Amygdala (tissue), 56 donors: ENCODE measurements at places on chromosomes 3 and 15.

- no peak for DNase-seq
These were observed 13.0 kb upstream of the PHLDB2 start for GRCh38 chr3:111846039-111846438.

DNA sequence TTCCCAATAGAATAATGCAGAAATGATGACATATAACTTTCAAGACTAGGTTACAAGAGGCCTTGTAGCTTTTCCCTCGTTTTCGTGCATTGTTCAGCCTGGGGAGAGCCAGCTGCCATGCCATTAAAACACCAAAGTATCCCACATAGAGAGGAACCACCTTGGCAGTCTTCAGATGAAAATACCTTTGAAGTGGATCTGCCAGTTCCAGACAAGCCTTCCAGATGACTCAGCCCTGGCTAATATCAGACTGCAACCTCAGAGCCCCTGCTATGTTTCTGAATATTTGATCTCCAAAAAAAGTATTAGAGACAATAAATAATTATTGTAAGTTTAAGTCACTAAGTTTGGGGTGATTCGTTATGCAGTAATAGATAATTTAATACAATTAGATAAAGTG, 294.3 kb upstream of the GBE1 start:
- DNase-seq, result no peak

GRCh38 chr3:61595288-61595687, 33.9 kb downstream of the PTPRG start:
- no peak for DNase-seq

DNA sequence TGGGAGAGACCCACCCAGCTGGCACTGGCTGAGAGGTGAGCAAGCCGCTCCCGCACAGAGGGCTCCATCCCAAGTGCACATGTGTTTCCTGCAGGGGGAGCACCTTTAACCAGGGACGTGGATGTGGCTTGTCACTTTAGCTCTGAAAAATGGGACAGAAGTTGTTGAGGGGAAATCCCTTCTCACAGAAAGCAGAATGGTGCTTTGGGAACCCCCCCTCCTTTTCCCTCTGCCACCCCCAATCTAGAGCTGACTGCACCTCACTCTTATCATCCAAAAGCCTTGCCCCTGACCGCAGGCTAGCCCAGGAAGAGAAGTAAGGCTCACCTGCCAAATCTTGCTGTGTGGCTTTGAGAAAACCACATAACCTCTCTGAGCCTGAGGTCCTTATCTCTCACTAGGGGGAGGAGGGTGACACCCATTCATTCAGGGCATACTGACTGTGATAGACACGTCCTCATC, 77.9 kb downstream of the RPN1 start:
- no peak for DNase-seq

DNA sequence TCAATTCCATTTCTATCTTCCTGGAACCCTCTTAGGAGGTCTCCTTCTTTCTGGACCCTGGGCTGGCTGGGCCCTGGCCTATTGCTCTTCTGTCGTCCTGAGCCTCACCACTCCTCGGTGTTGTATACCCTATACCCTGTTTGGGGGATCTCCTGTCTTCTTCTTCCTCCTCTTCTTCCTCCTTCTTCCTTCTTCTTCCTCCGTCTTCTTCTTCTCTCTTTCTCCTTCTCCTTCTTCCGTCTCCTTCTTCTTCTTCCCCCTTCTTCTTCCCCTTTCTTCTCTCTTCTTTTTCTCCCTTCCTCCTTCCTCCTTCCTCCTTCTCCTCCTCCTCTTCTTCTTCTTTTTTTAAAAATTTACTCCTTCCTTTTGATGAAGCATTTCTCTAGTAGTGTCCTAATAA, 30.4 kb upstream of the FXR1 start:
- DNase-seq, result no peak

DNA sequence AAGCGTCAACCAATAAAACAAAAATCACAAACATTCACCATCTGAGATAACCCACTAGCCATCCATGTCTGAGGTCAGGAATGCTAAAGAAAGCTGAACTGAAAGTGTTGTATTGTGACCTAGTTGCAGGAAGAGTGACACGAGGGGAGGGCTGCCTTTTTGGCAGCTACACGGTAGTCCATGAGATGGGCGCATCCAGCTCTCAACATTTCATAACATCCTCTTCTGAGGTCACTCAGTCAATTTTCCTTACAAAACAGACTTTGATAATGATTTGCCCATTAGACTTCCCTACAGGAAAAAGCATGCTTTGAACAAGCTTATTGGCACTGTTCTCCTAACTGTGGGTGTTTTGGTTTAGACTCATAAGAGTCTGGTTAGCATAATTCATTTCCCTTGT, 15.4 kb upstream of the SHF start:
- no peak for DNase-seq

- no peak for DNase-seq
These were observed 183.4 kb upstream of the UBE2E2 start for GRCh38 chr3:23019596-23020300.

GRCh38 chr3:166270429-166270828, 433.2 kb upstream of the BCHE start:
- no peak for DNase-seq

DNA sequence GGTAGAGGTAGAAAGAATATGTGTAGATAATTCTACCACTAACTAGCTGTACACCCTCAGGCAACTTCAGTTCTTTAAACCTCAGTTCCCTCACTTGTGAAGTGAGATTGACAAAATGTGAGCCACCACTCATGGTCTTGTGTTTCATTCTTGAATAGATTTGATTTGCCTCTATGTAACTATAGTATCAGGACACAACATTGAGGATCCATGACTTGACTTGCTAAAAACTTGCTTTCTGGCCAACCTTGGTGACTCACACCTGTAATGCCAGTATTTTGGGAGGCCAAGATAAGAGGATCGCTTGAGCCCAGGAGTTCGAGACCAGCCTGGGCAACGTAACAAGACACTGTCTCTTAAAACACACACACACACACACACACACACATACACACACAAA, 115.8 kb upstream of the FLNB start:
- DNase-seq, result no peak

DNA sequence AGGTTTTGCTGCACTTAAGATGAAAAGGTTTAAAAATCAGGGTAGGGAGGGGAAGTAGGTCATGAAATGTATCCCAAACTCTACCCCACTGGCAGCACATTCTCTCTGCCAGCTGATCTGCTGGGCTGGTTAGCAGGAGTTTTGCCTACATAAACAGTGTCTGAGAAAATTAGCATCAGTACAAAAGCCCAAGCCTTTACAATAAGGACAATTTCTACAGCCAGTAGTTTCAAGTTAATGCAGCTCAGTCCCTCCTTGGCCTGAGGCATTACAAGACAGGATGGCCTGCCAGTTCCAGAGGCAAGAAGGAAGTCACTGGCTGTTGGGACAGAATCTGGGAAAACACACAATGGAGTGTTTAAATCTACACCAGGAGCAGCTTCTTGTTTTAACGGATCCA, 32.8 kb downstream of the NCEH1 start:
- no peak for DNase-seq

DNA sequence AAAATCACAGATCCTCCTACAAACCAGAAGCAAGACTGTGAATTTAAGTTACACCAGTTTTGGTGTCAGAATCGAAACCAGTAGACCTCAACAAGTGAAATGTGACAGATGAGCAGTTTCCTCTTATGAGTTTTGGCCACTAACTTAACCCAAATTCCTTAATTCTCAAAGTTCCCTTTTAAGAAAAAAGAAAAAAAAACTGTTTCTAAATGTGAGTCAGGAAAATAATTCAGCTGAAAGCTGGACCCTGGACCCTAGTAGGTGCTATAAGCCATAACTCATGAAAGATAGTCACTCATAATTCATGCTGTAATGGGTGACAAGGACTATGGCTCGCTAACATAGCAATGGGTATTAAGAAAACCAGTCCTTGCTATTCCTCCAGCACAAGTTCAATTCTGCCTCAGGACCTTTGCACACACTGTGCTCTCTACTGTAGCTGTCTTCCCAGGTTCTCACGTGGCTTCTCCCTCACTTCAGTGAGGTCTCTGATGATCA, 9.0 kb upstream of the THRB start:
- no peak for DNase-seq

DNA sequence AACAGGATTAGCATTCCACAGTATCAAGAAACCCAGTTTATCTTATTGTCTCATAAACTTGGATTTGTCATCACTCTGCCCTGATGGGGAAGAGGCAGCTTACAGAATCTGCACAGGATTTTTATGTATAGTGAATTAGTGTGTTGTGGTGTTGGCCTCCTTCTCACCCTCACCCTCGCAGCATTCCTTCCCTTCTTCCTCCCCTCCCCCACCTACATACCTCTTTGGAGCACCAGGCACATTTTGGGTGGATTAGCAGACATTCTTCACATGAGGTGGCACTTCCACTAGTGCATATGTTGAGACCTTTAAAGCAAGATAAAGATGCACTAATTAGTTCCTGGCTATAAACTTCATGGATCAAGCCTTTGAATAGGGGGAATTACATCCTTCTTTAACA, 13.9 kb downstream of the ITGB5 start:
- no peak for DNase-seq

DNA sequence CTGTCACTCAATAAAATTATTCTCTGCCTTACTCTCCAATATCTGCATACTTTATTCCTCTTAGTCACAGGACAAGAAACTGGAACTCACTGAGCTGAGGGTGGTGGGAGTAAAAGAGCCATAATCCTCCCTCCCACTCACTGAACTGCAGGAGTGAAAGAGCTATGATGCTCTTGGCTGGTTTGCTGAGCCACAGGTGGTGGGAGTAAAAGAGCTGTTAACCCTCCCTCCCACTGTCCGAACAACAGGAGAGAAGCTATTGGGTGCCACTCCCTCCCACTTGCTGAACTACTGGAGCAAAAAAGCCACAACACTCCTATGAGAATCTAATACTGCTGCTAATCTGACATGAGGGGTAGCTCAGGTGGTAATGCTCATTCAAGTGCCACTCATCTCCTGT, 391.0 kb downstream of the NSUN3 start:
- DNase-seq, result no peak

- no peak for DNase-seq
These were observed 9.8 kb downstream of the LARS2 start for GRCh38 chr3:45398178-45398577.

- DNase-seq, result no peak
These were observed 75.4 kb upstream of the ZNF385D start for GRCh38 chr3:21826416-21826815.

DNA sequence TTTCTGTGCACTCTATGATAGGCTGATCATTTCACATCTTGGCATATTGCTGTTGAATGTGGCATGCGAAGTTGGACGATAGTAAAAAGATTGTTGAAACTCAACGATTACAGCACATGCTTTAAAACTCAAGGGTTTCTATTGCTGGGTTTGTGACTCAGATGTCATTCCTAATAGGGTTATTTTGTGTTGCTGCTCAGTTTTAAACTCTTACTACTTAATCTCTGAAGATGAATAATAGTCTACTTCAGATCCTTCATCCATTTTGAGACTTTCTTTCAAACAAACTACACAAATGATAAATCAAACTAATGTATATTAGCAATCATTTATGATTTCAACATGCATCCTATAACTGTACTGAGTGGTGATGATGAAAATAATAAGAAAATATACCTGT, 71.3 kb upstream of the MBNL1 start:
- DNase-seq, result no peak

DNA sequence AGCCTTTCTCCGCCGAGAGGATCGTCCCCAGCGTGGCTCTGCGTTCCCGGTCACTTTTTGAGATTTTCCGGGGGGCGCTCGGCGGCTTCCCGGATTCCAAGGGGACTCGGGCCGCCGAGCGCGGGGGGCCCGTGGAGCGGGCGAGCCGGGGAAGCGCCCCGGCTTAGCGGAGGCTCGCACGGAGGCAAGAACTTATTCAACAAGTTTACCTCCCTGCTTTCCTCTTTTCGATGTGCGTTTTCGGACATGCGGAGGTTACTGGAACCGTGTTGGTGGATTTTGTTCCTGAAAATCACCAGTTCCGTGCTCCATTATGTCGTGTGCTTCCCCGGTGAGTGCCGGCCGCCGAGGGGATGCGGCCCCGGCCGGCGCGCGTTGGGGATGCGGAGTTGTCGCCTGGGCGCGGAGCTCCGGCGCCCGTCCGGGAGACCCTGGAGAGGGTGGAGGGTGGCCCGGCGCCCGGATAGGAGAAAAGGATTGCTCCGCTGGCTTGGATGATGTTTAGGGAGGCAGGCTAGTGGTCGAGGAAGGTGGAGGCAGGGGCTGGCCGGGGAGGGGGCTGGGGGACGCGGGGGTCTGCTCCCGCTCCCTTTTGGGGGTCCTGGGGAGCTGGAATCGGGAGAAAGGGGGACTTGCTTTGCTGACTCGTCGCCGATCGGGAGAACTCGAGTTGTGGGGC, 810 bp downstream of the PTPRG start:
- DNase-seq, result no peak

GRCh38 chr15:50289749-50290148, 24.2 kb upstream of the HDC start:
- DNase-seq, result no peak

GRCh38 chr3:160427832-160428424, 21.7 kb downstream of the TRIM59 start:
- DNase-seq, result no peak

DNA sequence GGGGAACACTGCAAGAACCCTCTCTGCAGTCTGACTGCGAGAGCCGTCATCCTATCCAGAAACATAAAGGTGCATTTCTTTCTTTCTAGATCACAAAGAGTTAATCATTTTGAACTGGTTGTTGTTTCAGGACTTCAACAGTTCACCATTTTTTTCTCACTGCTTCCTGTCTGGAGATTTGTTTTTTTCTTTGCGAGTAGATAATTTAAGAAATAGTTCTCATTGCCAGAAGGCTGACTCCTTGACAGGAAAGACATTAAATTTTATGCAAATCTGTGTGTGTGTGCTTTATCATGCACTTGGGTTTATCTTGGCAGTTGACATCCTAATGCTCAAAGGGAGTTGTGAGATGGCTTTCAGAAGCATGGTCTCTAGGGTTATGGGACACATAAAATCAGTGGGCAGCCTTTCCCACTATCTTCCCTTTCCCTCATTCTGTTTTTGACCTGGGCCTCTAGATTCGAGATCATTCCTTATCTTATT, 123.5 kb upstream of the TBL1XR1 start:
- no peak for DNase-seq

GRCh38 chr3:43892526-43892925, 201.8 kb downstream of the ABHD5 start:
- no peak for DNase-seq

GRCh38 chr3:155963570-155963969, 93.1 kb downstream of the GMPS start:
- no peak for DNase-seq

DNA sequence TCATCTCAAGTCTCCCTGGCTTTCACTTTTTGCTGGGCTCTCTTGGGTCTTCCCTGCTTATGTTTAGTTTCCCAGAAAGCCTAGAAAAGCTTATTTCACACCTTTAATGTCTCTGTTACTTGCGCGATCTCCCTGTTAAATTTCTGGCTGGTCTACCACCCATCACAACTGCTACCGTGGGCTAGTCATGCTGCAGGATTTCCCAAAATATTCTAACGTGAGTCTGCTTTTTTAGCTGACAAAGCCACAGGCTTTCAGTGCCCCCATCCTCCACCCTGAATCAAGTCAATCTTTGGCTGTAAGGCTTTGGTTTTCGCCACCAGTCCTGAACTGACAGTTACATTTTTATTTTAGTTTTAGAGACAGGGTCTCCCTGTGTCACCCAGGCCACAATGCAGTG, 74.1 kb downstream of the SUMF1 start:
- DNase-seq, result no peak
